ENCODE measurements at places on chromosomes 5 and 9.

GRCh38 chr5:95848701-95849100 lies 26.2 kb upstream of the GLRX start:
- DNase-seq, result no peak

- DNase-seq, result peak; percentile 71
These were observed 17.2 kb downstream of the SPTLC1 start for GRCh38 chr9:92097997-92098482.

GRCh38 chr5:28369418-28369817 lies 1331.0 kb upstream of the CDH9 start:
- DNase-seq, result no peak

DNA sequence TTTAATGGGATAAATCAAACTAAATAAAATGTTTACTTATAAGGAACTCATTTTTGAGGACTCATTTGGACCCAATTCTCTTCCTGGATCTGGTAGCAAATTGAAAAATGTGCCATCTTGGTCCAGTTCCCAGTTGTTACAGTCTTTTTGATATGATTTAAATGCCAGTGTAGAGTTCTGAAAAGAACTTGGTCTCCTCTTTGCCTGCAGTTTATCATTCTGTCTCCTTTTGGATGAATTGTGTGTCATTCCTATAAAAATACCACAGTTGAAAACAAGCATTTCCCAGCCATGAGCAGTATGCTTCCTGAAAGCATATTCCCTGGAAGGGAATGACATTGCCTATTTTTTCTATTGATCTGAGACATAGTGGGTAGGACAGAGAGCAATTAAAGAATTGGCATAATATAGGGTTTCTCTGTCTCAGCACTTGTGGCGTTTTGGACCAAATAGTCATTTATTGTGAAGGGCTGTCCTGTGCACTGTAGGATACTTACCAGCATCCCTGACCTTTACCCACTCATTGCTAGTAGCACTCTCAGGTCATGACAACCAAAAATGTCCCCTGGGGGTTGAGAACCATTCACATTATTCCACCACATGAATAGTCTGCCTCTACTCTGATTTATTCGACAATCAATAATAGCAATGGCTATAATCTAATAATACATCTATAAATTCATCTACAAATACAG lies 181.8 kb downstream of the NXNL2 start:
- DNase-seq, result no peak

DNA sequence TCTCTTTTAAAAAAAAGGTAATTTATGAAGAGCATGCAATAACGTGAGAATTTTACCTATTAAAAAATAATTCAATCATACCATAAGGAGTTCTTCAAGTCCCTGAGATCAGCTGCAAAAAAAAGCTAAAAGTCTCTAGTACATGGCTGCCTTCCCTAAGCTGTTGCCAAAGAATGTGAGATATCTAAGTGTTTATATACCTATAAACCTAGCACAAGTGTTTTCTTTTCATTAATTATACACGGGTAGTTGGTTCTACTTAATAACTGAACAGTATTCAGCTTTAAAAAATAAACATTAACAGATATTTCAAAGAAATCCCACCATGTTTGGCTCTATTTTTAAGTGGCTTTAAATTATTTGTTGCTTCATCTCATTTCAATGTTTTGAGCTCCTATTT lies 25.9 kb downstream of the FNBP1 start:
- DNase-seq, result no peak

GRCh38 chr9:133428617-133429101 lies 6.5 kb downstream of the ADAMTS13 start:
- DNase-seq, result no peak

- DNase-seq, result no peak
These were observed 107.5 kb downstream of the GALNT10 start for GRCh38 chr5:154298065-154298464.

DNA sequence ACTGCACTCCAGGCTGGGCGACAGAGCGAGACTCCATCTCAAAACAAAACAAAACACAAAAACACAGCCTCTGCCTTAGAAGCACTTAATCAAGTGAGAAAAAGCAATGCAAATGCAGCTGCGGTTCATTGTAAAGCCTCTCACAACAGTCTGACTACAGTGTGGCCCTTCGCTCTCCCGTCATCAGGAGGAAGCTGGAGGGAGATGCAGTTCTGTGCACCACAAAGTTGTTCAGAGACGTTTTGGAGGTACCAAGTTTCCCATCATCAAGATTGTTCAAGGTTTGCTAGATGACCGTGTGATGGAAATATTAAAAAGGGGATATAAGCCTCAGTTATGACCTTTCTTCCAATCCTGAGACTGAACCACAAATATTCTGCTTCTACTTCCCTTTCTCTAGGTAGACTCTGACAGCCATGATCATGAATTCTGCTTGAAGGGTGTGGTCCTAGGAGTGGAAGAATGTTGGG lies 40.9 kb downstream of the SEC61B start:
- DNase-seq, result no peak

- DNase-seq, result no peak
These were observed 682.0 kb downstream of the MTRR start for GRCh38 chr5:8550921-8551320.

DNA sequence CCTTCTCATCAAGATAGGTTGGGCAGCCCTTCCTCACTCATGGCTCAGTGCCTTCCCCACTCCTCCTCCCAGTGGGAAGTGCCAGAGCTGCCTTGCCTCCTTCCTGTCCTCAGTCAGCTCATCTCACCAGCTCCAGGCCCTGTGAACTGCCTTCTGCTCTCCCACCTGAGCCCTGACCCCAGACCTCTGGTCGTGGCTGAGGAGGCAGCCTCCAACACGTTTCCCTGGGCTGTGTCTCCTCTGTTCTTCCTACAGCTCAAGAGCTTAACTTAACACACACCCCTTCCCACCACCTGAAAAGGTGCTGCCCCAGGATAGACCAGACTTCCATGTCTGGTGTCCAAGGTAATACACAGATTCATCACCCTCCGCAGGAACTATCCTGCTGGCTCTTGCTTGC lies 21.2 kb downstream of the IL9 start:
- no peak for DNase-seq

DNA sequence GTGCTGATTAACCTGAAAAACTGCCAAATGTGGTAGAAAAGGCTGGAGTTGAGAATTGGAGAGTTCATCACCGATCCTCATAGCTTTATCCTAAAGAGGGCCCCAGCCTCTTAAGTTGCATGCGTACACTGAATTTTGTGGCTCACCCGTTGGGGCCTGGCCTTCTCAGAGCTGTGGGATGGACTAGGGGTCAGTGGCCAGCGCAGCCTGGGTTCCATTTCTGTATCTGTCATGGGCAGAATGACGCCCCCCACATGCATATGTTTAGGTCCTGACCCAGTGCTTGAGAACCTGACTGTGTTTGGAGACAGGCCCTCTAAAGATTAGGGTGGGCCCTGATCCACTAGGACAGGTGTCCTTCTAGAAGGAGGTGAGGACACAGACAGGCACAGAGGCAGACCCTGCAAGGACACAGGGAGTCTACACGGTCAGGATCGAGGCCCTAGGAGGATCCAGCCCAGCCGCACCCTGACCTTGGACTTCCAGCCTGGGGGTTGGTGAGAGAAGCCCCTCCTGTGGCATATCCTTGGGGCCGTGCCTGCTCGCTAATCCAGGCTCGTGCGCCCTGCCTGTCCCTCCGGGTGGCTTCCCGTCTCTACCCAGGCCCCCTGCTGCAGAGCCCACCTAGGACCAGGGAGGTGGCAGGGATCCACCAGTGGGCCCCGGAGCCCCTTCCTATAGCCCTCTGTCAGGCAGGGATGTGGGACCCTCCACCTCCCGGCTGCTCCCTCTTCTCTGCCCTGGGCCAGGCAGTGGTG lies 32.2 kb downstream of the NDUFS6 start:
- DNase-seq, result no peak

DNA sequence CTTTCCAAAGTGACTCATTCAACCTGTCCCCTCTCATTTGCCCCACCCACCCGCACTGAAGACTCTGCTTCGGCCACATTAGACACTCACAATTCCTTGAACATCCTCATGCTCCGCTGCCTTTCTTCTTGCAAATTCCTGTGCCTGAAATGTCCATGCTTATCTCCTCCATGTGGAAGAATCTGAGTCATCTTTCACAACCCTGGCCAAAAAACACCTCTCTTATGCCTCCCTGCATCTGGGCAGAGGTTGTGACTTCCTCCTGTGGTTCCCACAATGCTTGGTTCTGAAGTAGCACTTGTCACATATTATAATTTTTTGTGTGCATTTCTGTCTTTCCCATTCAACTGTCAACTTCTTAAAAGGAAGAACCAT lies 238.6 kb downstream of the ENC1 start:
- no peak for DNase-seq

GRCh38 chr5:103410172-103410571 lies 151.6 kb downstream of the MACIR start:
- DNase-seq, result no peak

DNA sequence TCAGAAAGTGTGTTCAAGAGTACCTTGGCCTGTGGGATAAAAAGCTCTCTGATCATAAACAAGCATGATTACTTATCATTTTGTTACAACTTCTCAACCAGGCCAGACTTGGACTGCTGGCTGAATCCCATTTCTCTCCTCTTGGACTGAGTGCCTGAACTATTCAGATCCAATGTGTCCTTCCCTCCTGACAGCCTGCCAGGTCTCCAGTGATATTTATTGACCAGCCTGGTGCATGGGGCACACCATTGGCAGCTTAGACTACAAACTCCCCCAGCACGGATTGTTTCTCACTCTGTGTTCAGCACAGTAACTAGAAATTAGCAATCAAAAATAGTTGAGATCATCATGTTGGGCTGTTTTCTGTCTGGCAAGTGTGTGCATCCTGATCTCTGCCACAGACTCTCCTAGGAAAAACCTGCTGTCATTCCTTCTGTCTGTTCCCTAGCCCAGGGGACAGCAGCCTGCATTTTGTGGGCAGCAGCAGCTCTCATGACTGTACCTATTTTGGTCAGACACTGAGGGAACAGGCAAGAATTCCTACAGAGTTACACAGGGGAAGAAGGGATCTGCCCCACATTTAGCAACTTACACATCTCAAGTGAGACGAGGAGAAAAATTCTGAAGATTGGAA lies 348.1 kb downstream of the ADAMTS6 start:
- no peak for DNase-seq

DNA sequence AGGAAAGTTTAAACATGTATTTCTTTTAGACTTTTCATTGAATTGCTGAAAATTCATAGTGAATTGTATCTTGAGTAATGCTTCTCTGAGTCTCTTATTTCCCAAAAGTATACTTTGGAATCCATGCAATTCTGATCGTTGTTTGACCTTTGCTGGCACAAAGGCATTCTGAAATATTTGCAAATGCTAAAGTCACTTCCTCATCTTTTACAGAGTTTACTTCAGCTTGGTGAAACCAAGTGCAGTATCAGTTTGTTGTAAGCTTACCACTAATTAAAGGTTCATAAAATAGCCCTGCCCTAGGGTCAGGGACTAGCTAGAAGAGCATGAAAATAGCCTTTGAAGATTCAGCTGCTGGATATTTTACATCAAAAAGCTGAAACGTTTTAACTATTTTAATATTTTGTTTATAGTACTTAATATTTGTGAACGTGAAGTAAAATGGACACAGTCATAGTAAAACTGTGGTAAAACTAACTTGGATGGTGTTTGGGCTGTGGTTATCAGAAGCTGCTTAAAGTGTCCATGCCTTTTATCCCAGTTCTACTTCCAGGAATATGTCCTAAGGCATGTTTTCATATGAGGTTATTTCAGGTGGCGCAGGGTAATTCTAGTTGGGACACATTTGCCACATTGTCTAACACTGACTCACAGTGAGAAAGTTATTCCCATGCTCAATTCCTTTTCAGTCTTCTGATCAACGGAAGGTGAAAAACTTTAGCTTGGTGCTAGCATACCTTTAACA lies 45.3 kb downstream of the SLC22A5 start:
- no peak for DNase-seq

DNA sequence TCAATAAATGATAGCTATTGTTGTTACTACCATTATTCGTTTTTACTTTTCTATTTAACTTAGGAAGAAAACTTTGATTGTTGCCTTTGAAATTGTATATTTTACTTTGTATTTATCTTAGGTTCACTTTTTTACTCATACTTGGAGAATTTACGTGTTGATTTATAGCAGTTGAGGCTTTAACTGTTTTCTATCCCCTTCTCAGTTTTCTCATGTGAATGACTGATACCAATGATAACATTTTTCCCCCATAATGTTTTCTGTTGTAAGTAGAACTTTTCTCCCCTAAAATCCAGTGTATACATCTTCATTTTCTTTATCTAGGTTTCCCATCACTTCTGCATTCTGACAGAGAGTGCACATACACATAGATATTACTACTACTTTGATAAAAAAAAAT lies 54.4 kb downstream of the FSD1L start:
- DNase-seq, result no peak

- no peak for DNase-seq
These were observed 14.2 kb downstream of the PRRT1B start for GRCh38 chr9:131559421-131560000.

DNA sequence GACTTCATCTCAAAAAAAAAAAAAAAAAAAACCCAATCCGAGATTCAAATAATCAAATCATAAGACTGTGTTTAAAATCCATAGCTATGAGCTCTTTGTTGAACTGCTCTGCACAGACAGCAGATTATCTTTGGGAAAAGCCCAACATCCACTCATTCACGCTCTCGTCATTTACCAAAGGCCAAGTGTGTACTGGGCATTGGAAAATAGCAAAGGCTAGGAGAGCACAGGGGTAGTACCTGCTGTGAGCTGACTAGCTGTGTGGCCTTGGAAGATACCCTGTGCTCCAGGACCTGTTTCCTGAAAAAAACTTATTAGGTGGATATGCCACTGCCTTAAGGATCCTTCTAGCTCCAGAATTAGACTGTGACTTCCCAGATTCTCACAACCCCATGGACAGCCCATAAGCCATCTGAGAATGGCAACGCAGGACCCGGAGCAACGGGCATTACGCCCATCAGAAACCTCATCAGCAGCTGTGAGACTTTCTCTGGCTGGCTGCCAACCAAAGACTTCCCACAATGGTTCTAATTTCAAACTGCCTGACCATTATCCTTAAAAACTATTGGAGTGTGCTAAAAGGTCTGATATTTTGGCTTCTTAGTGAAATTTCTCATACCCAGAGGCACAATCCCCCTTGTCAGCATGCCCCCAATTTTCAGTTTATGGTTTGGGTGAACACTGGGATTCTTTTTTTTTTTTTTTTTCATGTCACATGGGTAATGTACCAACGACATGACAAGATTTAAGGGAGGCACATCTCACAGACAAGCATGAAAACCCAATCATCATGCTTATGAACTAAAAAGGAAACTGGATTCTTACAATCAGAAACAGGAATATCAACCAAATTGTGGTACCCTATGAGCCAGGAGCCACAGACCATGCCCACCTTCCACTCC lies 16.8 kb downstream of the SERINC5 start:
- DNase-seq, result no peak

DNA sequence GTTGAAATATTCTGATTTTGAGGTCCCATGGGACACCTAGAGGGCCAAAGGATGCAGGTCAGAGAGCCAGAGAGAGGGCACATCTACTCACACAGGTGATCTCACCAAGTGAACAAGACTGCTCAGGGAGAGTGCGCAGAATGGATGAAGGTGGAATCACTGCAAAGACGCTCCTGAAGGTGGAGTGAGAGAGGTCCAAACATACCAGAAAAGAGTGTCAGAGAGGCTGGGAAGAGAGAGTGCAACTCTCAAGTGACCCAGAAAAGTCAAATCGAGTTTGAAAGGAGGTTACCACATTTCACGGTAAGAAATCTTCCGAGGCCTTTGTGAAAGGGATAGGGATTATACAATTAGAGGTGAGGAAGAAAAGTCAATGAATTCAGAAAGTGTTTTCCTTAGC lies 173.4 kb downstream of the EPB41L4A start:
- no peak for DNase-seq

All from stimulated activated CD8-positive, alpha-beta memory T cell treated with anti-CD3 and anti-CD28 coated beads, Interleukin-4, amount 100 ng/mL, for 24 hours (primary cell).